NCI-H1436 (cell line): ENCODE measurements at places on chromosomes 6 and 20.
A peak's percentile ranks its signal among the peaks of the same experiment; 100 is the strongest.

GRCh38 chr20:5569021-5569420 is 181.2 kb upstream of the SHLD1 start:
- DNase-seq: peak; percentile 38

DNA sequence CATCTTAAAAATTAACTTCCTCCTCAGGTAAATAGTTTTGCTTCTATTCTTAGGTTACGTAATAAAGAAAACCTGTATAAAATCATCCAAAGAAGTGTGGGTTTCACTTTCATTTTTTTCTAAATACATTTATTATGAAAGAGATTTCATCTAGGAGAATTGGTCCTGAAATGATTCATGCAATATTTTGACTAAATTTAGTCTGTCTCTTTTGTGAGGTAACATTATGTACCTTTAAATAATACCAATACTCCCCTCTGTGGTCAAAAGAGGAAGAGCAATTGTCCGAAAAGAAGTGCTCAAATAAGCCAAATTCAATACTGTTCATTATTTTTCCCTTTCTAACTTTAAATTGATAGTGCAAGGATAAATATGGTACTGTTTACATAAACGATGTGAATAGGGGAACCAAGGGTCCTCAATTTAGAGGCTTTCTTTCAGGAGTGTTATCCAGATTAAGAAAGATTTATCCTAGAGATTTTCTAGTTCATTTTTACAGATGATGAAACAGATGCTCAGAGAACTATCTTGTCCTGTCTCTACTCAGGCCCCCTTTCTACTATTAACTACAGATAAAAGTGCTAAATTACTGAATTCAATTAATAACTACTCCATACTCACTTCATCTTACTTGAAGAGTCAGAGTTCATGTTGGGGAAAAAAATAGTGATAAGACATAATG is 26.2 kb downstream of the CYP39A1 start:
- DNase-seq: no peak

DNA sequence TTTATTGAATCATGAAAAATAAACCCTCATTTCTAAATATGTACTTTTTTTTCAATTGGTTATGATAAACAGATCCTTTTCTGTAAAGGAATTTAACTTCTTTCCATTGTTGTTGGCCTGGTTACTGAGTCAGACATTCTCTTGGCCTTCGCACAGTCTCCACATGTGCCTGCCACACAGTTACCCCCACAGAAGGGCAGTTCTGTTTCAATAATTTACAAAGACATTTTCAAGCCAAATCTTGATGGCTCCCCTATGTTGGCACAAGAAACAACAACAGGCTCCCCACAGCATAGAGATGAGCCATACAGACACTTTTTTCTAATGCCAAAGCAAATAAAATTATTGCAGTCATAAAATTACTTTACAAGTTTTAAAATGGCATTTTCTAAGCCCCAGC is 55.6 kb upstream of the BEND6 start:
- no peak for DNase-seq

DNA sequence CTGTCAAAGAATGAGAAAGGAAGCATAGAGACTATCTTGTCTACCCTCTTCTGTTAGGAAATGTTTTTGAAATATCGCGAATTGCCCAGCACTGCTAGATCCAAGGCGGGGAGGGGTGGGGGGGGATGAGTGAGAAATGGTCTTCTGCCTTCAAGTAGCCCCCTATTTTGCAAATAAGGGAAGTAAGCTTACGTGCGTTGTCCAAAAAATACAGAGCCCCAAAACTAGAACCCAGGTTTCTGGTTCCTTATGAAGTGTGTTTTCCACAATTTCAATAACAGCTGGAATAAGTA is 923 bp upstream of the ILRUN start:
- DNase-seq: no peak

DNA sequence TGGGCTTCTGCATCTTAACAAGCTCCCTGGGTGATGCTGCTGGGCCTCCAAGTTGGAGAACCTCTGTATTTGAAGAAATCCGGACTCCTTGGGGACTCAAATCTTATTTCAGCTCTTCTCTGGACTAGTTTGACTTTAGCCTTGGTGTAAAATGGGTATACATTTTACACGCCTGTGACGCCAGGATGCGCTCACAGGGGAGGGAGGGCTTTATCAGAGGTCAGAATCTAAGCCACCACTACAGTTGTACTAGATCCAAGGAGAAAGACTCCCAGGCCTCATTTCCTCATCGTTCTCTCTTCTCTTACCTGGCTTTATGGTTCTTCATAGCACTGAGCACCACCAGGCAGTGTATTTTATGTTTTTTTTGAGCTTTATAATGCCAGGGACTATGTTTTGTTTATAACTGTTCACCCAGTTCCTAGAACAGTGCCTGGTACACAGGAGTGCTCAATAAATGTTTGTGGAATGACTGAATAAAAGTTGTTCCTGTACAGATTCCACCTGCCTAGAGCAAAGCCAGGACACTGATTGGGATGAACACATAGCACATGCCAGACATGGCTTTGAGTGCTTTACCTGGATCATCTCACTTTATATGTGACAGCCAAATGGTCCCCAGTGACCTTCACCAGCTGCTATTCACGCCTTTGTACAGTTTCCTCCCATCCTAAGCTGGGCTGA is 5.1 kb upstream of the RBCK1 start:
- no peak for DNase-seq

GRCh38 chr6:62479697-62480220 is 193.7 kb upstream of the KHDRBS2 start:
- DNase-seq: no peak

GRCh38 chr20:44582311-44583025 is at the start of gene PKIG:
TSS of gene PKIG (plus strand) at chr20:44582579. CDS start at chr20:44614557, 31,978 bp downstream.
- DNase-seq: no peak

DNA sequence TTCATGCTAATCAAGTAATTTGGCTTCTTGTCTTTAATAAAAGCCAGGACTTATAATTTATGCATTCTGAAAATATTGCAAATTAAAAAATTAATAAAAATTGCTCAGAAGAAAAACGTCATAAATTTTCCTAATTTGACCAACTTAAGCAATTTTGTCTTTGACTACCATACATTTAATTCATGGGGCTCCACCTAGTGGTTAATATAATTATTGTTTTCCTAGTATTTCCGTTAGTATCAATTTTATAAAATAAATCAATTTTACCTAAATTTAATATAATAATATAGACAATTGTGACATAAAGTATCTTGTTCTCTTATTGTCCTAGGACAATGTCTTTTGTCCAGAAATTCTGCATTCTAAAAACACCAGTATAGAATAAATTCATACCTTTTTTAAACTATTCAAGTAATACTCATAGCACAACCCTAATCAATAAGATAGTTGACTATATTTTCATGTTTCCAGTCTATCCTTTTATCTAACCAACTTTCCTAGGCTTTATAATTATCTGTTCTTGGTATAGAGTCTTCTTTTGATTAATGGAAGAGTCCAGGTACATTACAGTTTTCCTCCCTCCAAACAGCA is 319.9 kb downstream of the TRDN start:
- DNase-seq: no peak

- no peak for DNase-seq
These were observed 7.3 kb upstream of the ARHGAP18 start for GRCh38 chr6:129717277-129717676.

GRCh38 chr20:58188527-58188926 is 39.9 kb downstream of the ANKRD60 start:
- DNase-seq: no peak

DNA sequence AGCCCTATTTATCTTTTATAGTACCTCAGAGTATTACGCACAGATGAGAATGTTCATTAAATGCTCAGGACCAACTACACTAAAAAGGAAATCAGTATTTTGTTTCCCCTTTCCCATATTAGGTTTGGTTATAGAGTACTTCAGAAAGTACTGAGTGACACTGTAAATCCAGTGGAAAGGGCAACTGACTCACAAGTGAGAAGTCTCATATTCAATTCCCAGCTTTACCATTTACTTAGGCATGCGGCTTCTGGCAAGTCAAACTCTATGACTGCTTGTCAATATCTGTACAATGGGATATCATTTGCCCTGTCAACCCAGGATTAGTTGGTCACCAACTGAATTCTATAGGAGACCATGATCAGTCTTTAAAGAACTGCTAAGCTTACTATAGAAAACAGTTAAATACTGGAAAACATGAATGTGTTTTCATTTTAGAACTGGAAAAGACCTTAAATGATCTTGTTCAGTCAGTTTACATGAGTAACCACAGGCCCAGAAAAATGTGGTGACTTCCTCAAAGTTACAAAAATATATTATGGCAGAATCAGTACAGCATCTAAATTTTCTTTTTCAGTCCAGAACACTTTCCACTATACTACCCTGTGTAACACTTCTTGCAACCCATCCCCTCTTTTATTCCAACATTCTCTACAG is 3.6 kb downstream of the MAP3K7 start:
- no peak for DNase-seq

- DNase-seq: no peak
These were observed 8.7 kb downstream of the BFSP1 start for GRCh38 chr20:17522528-17522927.

- no peak for DNase-seq
These were observed 17.4 kb upstream of the CTNNBL1 start for GRCh38 chr20:37676440-37676839.

- DNase-seq: no peak
These were observed 52.4 kb upstream of the ARMC2 start for GRCh38 chr6:108795814-108796213.

DNA sequence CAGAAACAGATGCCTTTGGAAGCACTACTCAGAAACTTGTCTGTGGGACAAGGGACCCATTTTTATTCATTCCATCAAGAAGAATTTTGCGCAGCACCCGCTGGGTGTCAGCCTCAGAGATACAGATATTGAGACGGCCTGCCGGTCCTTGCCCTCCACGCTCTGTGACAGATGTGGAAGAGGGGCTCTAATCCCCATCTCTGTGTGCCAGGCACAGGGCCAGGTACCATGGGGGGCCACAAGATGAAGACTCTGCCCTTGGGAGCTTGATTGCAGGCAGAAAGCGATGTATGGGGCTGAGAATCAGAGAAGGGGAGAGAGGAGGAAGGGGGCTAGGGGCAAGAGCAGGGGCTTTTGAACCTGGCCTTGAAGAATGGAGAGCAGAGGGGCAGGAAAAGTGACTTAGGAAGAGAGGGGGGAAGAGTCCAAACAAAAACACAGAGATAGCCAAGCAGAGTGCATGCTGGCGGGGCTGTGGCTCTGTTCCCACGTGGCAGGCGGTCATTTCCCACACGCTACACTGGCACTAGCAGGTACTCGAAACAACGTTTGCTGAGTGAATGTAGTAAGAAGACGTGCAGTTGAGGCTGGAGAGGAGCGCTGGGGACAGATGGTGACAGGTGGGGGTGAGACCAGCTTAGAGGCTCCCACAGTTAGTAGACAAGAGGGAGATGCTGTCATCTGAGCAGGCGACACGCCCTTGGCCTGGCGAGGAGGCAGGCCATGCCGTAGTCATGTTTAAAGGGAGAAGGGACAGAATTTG is 170.3 kb upstream of the SNX9 start:
- DNase-seq: no peak

GRCh38 chr6:163395122-163395830 is 19.2 kb upstream of the QKI start:
- DNase-seq: no peak

GRCh38 chr6:19721766-19722377 is 115.3 kb upstream of the ID4 start:
- DNase-seq: no peak

DNA sequence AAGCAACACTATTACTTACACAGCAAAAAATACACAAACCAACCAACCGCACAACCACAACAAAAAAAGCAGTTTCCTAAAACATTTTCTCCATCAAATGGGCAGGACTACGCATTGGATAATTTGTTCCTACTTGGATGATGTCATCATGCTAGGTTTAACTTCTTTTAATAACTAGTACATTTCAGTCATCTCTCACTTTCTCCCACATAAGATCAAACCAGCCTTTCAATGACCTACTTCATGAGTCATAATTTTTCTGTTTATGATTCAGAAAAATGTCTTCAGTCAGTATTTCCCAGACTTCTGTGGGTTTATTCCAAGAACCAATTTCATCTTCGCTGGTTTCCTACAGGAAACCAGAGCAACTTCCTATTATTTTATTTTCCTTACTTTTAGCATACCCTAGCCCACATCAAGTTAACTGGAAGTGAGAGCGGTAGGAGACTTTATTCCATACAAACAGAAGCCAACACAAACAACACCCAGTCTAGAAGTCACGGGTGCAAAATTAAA is 134.2 kb downstream of the GMDS start:
- no peak for DNase-seq

- peak; percentile 6 for DNase-seq
These were observed at the start of gene HLA-DQB1 for GRCh38 chr6:32666420-32667300. TSS of gene HLA-DQB1 (minus strand) at chr6:32666657. CDS start at chr6:32666607, 50 bp downstream.

GRCh38 chr6:36985808-36986703 is at the start of gene MTCH1:
TSS of gene MTCH1 (minus strand) at chr6:36986196. CDS start at chr6:36986173, 23 bp downstream.
- peak; percentile 86 for DNase-seq

GRCh38 chr20:14951707-14952418 is 614.5 kb upstream of the FLRT3 start:
- DNase-seq: no peak

GRCh38 chr6:79630380-79630882 is 698 bp upstream of the SH3BGRL2 start:
- DNase-seq: no peak

DNA sequence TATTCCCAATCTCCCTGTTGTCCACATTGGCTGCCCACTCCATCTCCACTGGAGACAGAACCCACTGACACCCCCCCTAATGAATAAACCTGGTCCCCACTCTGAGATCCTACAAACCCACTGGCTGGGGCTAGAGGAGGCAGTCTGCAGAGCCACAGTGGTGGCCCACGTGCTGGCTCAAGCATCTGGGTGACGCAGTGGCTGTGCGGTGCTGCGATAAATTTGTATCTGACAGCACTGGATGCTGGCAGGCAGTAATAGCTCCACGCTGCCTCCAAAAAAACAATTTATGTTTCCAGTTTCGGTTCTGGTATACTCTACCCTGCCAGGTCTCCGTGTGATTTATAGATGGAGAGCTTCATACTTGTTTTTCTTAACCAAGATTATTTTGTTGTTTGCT is 87.1 kb upstream of the SYNDIG1 start:
- no peak for DNase-seq
